Temporal lobe (tissue), 4 donors: ENCODE measurements at places on chromosomes 1 and 21. TPM values are rescaled to one million over a fixed set of nuclear protein-coding genes. Genes with fewer than 3 reads are reported as not detected.

Gene NR1I3
- under 0.01 TPM for total RNA-seq

Gene CLCA4
- total RNA-seq: not detected

Gene PLA2G2F
- not detected for total RNA-seq

Gene MROH9
- not detected for total RNA-seq

Gene CD1D
- 0.74 TPM for total RNA-seq

Gene ZNF593OS
- total RNA-seq: not detected

Gene CNKSR1
- total RNA-seq: 3.2 TPM
